Fibroblast of lung (primary cell): ENCODE measurements at places on chromosomes 4 and X.

- DNase-seq: no peak
Measured at GRCh38 chr4:179719766-179720450, 2277.7 kb upstream of the AGA start.

- no peak for DNase-seq
Measured at GRCh38 chrX:130419263-130419662, 17.5 kb downstream of the RBMX2 start.

DNA sequence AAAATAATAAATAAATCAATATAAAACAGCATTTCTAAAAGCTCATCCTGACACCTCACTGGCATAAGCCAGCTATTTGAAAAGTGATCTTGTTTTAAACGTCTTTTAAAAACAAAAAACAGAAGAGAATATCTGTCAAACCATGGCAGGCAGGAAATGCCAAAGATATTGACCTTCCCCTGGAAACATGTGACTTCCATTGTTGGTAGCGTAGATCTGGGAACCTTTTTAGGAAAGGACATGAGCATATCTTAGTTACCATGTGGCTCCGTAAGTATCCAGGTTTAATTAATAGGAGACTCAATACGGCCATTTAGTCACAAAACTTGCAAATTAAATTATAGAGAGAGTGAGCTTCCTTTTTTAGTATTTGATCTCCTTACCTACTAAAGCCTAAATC lies 83.0 kb upstream of the KLHL4 start:
- DNase-seq: no peak

GRCh38 chr4:189660722-189661360 lies 279.8 kb upstream of the FRG1 start:
- no peak for DNase-seq

- DNase-seq: no peak
Measured at GRCh38 chr4:53647547-53647946, 56.3 kb upstream of the LNX1 start.

DNA sequence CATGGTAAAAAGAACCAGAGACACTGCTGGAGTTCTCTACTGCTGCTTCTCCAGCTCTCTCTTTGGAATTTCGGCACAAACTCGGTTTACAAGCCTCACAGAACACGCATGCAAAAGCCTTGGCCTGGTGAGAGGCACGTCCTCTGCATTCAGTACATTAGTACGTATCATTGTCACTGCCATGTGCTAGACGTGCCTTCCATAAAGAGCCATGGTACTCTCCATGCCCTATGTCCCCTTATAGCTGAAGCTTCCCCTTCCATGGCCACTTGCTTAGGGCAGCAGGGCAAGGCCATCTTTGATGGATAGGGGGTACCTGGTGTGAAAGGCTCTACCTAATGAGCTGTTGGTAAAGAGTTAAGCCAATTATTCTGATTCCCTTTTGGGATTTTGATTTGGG lies 35.0 kb downstream of the DIPK2B start:
- DNase-seq: no peak

GRCh38 chr4:153724606-153725005 lies 35.2 kb downstream of the RNF175 start:
- DNase-seq: no peak

GRCh38 chrX:12210196-12210815 lies 72.0 kb downstream of the FRMPD4 start:
- DNase-seq: peak; percentile 72

DNA sequence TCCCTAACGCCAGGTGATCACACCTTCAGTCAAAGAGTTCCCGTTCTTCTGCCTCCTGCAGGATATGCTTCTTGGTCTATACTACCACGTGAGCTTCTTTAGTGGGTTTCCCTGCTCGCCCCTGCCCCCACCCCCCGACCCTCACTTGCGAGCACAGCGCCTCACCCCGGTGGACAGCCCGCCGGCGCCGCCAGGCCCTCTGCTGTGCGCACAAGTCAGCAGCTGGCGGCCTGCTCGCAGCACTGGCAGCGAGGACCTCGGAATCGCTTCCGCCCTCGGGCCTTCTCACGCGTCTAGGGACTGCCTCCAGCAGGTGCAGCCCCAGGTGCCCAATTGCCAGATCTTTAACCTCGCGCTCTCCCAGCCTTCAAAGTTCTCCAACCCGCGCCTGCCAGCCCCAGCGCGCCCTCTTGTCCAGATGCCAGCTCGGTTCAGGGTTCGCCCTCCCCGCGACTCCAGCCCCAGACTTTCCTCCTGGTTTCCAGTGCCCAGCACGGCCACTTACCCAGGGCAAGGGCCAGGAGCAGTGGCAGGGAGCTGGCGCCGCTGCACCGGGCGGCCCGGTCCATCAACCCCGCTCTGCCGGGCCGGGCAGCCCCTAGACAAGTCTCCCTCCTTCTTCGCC lies 454 bp downstream of the BTC start:
- peak; percentile 35 for DNase-seq

DNA sequence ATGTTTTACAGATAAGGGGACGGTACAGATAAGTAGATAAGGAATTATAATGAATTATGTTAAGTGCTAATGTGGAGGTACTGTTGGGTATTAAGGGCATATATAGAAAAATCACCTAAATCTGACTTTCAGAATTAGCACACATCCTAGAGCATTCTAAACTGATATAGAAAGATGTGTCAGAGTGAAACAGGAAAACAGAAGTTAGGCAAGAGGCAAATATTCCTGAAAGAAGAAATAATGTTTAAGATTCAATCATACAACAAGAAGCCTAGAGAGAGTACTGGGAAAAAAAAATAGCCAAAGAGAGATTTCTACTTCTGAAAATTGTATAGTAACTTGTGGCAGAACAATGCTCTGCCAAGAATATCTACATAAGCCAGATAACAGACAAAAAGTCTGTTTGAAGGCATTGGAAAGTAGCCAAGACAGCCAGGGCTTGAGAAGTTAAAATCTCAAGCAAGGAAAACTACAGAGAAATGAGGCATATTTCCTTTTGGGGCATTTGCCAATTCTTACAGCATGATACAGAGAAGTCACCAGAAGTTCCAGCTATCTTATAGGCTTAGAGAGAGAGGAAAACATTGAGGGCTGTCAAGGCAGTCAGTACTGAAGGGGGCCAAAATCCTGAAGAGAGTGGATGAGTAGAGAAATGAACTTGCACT lies 646.0 kb downstream of the RPA4 start:
- DNase-seq: peak; percentile 75

DNA sequence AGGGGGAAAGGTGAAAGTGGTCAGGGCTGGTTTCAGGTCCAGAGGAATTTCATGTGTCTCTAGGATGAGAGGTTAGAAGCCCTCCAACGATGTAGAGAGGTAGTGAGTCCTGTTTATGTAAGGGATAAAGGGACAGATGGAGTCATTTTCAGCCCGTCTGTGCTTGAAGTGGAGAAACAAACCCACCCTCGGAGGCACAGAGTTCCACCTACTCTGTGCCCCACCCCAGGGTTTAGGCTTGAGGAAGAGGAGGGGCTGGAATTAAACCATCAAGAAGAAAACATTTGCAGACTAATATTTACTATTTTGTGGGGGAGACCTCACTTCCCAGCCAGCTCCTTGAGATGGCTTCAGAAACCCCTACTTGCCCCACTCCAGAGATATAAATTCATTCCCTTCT lies 868 bp upstream of the GNL3L start:
- DNase-seq: no peak

DNA sequence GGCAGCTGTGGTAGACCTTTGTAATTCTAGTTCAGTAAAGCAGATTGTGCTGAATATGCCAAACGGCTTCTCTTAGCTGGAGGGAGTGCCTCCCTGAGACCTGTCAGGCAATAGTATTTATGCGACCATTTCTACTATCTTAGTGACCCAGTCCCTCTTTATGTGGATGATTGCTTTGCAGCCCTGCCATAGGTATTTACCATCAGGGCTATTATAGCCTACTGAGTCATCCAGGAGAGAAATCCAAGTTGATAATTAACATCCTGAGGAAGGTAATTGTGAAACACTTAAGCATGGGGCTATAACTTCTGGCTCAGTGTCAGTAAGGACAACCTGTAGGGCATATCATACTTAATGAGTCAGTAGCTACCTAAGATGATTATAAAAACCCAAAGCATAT lies 103.9 kb upstream of the MAOA start:
- peak; percentile 0 for DNase-seq

GRCh38 chrX:154513716-154514115 lies 2.3 kb downstream of the FAM3A start:
- no peak for DNase-seq

GRCh38 chrX:146054311-146054710 lies 236.7 kb downstream of the SLITRK2 start:
- DNase-seq: no peak

- no peak for DNase-seq
Measured at GRCh38 chr4:123246085-123246484, 150.5 kb upstream of the SPRY1 start.

- peak; percentile 66 for DNase-seq
Measured at GRCh38 chr4:118867311-118868067, 21.2 kb upstream of the SYNPO2 start.

DNA sequence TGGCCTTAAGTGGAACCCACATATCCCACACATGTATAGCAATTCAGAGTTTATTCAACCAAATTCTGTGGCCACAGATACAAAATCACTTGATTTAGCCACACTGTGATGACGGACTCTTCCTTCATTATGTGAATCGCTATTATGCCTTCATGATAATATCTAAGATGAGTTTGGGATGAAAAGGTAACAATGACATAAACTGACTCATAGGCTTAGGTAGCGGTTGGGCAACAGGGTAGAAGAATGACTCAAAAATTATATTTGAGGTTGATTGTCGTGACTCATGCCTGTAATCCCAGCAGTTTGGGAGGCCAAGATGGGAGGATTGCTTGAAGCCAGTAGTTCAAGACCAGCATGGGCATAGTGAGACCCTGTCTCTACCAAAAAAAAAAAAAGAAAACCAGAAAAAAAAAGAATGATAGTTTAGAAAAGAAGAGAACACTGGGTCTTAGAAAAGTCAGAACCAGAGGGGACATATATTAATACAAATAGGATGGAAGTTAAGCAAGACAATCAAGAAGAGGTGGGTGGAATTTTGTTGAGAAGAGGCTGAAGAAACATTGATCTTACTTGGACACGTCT lies 70.4 kb upstream of the USP9X start:
- peak; percentile 54 for DNase-seq
